Activated CD8-positive, alpha-beta memory T cell treated with anti-CD3 and anti-CD28 coated beads for 1 hour (primary cell): ENCODE measurements at places on chromosomes 16 and 17.

DNA sequence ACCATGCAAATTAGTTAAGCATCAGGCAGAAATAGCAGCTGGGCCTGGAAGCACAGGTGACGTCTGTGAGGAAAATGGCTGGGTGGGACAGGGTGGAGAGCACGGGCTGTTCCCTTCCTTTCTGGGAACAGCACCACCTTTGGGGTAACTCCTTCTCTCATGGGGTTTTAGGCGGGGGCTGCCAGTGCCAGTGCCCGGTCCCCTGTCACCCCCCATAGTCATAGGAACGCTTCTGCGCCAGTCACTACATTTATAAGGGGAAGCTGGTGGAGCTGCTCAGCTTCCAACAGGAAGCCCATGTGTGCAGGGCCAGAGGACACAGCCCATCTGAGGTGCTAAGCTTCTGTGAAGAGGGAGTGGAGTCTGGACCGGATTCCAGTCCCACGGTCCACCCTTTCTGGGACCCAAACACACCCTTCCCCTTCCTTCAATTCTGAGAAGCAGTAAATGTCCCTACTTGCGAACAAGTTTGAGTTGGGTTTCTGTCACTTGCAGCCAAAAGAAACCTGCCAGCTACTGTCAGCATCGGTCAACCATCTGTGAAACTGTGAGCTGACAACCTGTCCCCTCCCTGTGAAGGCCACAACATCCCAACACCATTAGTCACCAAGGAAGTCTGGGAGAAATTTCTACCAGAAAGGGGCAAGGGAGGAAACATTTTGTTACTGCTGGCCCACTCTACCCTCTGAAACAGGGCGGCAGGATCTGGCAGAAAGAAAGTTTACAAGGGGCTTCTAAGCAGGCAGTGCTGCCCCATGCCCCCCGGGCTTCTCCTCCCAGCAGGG, 86.0 kb upstream of the AMZ2 start:
- DNase-seq = no peak

DNA sequence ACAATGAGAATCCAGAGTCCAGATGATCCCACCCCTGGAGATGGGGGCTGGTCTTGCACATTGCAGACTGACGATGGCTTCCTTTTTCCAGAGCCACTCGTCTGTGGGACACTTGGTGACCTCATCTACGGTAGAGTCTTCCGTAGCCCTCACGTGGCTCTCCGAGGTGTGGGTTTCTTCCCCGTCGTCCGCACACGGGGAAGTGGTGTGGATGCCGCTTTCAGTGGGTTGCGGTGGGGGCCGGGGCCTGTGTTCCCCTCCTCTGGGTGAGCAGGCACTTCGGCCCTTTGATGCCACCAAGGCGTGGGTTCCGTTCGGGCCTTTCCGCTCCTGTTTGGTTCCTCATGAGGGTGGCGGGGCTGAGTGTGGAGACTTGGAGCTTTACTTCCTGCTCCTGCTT, 21.4 kb downstream of the BAIAP2 start:
- DNase-seq = no peak

- no peak for DNase-seq
Measured at GRCh38 chr16:81795193-81795592, 16.1 kb downstream of the PLCG2 start.

DNA sequence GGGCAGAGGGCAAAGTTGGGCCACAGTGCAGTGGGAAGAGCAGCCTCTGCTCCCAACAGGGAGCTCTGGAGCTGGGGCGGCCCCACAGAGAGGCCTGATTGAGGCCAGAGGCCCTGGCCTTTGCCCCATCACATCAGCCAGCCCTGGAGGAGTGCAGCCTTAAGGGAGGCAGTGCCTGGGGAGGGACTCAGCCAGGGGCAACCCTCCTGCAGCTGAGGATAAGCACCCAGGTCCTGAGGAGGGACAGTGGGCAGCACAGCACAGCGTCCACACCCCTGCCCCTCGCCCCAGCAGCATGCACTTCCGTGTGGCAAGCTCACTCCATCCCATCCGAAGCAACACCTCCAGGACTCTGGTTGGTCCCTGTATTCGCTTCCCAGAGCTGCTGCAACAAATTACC, 61.9 kb upstream of the CBX4 start:
- no peak for DNase-seq

GRCh38 chr16:48824271-48824670, 214.3 kb upstream of the N4BP1 start:
- no peak for DNase-seq

- DNase-seq = no peak
Measured at GRCh38 chr17:74290340-74290739, 16.3 kb downstream of the DNAI2 start.

- DNase-seq = no peak
Measured at GRCh38 chr17:80474231-80474960, 2.0 kb downstream of the NPTX1 start.
